ENCODE measurements at places on chromosomes 11 and 22.

GRCh38 chr11:33474866-33475265 is 217.7 kb downstream of the HIPK3 start:
- no peak for DNase-seq

GRCh38 chr11:68954836-68955606 is 25.8 kb downstream of the MRGPRD start:
- no peak for DNase-seq

- no peak for DNase-seq
Measured at GRCh38 chr11:11482730-11483129, 129.7 kb upstream of the CSNK2A3 start.

DNA sequence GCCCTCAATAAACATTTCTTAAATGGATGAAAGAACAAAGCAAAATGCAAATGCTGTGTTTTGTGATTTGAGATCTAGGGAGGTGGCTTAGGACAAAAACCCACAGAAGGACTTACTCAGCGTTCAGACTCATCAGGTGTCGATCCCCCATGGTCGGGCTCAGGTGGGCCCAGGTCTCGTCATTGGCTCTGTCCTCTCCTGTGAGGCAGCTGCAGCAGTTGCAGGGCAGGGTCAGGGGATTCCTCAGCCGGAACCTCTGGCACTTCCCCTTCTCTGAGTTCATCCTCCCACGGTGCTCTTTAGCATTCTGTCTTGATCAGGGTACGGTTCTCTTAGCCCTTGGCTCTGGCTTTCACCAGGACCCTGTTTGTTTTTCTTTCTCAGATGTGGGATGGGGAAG is 14.0 kb upstream of the ACR start:
- DNase-seq: no peak

GRCh38 chr11:108494182-108494581 is 4.0 kb downstream of the POGLUT3 start:
- no peak for DNase-seq

- no peak for DNase-seq
Measured at GRCh38 chr11:22275600-22275999, 62.6 kb upstream of the SLC17A6 start.

- no peak for DNase-seq
Measured at GRCh38 chr11:2482204-2482603, 37.4 kb downstream of the KCNQ1 start.

DNA sequence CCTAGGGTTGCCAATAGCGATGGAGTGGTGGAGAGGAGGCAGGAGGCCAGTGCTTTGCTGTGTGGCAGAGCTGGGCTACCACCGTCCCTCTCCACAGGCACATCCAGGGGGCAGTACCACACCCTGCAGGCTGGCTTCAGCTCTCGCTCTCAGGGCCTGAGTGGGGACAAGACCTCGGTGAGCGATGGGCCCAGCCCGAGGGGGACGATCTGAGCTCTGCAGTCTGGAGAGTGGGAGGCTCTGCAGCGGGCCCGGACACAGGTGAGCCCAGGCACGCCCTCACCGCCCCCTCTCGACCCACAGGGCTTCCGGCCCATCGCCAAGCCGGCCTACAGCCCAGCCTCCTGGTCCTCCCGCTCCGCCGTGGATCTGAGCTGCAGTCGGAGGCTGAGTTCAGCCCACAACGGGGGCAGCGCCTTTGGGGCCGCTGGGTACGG is 2.5 kb downstream of the PKP3 start:
- DNase-seq: no peak

DNA sequence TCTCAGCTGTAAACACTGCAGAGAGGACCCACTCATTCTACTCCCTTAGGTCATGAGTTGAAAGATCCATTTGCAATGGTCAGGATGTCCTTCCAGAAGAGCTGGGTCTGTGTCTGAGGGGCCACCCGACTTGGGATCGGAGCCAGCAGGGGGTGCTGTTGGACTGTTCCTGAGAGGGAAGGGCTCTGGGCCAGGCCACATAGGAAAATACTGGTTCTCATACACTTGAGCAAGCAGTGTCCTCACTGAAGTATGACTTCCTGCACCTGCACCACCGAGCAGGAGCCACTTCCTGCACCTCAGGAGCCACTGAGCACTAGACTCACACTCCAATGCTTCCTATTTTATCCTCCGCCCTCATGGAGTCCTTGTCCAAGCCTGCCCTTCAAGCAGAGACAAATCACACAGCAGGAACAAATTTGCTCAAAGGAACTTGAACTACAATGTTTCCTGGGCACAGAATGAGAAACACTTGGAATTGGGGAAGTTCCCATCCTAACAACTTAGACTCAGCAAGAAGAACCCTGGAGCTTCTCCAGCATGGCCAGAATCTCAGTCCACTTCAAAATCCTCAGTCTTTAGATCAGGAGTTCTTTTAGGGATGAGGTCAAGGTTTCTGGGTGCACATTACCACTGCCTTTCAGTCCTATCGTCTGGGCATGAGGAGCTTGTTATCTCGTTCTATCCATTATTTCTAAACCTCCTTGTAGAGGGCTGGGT is 36.6 kb upstream of the VPREB1 start:
- no peak for DNase-seq

DNA sequence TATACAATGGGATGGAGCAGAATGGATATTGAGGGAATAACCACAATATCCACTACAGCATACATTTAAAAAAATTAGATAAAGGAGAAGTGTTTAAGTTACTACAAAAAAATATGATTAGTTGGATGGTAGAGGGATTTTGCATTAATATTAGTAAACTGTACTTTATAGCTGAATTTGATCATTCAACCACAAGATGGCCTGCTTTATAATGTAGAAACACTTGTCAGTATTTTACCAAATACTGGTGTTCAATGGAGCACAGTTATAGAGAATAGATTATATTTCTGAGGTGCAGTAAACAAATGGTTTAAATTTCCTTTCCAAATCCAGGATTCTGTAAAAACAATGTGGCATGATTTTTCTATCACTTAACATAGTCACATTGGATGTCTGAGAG is 818.8 kb upstream of the CHORDC1 start:
- no peak for DNase-seq

GRCh38 chr22:24697172-24697571 is 77.3 kb downstream of the PIWIL3 start:
- DNase-seq: no peak

GRCh38 chr11:39144351-39145130 is 2314.9 kb downstream of the LRRC4C start:
- no peak for DNase-seq

- DNase-seq: no peak
Measured at GRCh38 chr11:26842478-26843282, 120.8 kb upstream of the SLC5A12 start.
